Uterus (tissue), 4 donors: ENCODE measurements at places on chromosomes 12 and 14.

DNA sequence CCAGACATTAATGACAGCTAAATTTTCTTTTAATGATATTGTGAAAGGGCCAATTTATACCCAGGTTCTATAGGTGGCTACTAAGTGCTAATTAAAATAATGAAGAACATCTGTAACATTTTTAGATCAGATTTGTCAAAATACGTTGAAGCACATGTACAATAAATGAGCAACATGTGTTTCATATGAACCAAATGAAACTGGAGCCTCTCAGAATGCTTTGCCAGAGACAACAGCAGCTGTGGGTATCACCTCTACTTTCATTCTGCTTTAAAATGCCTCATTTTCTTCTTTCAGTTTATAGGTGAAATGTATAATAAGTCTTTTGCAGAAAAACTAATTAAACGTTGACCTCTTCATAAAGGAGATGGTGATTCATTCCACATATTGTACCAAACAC, 26.1 kb upstream of the MYF6 start:
- no peak for DNase-seq

- DNase-seq, result peak; percentile 71
Observed at GRCh38 chr12:14948672-14949071, 10.3 kb upstream of the ERP27 start.

GRCh38 chr12:12724421-12725085, 7.4 kb downstream of the CDKN1B start:
- no peak for DNase-seq

GRCh38 chr14:104993306-104993705, 7.7 kb downstream of the CLBA1 start:
- DNase-seq, result no peak

DNA sequence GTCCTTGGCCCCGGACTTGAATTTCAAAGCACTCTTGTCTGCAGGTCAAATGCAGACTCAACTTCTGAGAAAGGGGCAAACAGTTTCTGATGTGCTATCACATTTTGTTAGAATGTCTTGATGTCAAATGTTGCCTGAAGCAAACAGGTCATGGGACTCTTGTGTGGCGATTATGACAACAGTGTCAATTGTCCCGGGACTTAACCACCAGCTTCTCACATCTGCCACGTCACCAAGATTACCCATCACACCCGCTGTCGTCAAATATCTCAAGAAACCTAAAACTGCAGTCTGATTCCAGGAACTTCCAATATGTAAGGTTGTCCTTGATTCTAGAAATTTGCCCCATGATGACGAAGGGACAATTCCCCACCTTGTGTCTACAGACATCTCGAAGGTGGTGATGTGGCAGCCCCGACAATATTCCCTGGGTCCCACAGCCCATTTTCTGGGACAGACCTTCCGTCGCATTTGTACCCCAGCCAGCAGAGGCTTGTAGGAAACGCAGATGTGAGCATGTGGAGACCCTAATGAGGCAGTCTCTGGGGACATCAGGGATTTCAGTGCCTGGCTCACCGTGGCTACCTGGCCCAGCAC, 21.3 kb downstream of the LRTM2 start:
- DNase-seq, result no peak

- no peak for DNase-seq
Observed at GRCh38 chr14:33505963-33506329, 444.9 kb downstream of the EGLN3 start.

DNA sequence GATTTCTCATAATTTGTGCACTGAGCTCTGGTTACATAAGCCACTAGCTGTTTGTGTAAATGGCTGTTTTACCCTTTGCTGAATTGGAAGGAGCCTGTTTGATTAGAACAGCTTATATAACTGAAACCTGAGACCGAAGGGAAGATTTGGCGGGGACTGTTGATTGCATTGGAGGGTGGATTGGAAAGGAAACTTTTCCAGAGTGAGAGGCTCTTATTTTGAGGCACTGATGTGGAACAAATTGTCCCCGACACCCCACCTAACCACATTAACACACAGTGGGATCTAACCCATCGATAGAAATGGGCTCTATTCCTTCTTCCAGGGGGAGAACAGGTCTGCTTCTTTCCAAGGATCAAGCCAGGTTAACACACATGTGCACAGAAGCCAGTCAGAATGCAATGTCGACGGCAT, 51.7 kb downstream of the TMEM30B start:
- no peak for DNase-seq

GRCh38 chr12:80979816-80980215, 42.1 kb upstream of the LIN7A start:
- no peak for DNase-seq

DNA sequence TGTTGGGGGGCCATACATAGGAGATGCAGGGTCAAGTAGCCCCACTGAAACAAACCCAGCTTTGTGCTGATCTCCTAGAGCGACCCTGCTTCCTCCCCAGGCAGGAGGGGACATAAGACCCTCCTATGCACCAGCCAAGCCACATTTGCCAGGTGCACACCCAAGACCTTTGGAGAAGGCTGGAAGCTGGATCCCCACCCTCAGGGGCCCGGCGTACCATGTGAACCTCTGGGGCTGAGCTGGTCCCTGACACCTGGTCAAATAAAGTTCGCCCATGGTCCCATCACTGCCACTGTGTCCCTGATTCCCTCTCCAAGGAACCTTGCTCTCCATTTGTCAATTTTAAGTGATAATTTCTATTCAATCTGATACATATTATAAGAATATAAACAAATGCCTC, 162.1 kb upstream of the VASH1 start:
- no peak for DNase-seq

DNA sequence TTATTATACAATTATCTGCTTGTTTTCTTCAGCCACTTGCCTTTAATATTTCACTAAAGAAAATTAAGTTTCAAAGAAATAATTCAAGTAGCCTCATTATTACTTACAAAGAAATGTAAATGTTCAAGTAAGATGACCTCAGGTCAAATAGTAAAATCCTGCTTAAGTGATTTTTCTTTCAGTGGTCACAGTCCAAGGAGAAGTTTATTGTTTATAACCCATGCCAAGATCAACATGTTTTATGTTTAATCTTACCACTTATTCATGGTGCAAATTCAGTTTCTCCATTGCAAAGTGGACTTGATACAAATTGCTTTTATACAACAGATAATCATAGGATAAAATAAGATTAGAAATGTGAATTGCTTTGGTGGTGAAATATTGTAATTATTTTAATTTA, 370.2 kb upstream of the FLRT2 start:
- DNase-seq, result no peak

GRCh38 chr12:879641-880040, 69.9 kb downstream of the RAD52 start:
- no peak for DNase-seq

GRCh38 chr12:57657744-57658143, 24.7 kb upstream of the B4GALNT1 start:
- DNase-seq, result no peak

DNA sequence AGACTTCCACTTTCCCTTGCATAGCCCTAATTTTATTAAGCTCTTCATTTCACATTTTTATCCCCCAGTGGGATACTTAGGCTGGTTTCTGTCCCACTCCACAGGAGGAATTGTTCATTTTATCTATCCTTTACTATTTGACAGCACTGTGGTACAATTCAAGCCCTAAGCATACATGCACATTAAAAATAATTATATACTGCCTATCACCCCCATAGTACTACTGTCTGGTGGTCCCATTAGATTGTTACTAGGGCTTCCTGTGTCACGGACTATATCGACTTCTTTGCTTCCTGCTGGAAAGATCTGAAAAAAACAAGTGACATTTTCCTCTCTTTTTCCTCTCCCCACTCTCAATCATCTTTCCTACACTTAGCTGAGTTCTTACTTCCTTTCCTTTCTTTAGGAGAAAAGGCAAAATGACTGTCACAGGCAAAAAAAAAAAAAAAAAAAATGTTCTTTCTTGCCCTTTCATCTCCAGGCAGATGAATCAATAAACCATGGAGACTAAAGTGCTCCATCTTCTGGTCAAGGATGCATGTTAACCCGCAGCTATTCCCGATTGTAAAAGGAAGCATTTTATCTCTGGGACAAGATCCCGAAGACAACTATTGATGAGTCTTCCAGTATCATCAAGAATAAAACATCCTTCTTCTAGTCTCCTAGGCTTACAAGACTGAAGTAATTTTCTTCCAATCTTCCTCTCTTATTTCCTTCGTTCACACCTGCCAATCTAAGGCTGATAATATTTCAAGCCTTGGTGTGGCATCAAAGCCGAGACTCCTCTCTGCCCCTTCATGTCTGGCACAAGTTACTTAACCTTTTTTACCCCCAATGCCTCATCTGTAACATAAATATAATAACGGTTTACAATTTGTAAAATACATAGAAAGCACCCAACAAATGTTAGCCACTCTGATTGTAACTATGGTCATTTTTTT, 94.4 kb upstream of the PLEKHG7 start:
- DNase-seq, result no peak

GRCh38 chr12:30691122-30691879, 4.4 kb downstream of the IPO8 start:
- DNase-seq, result no peak

- DNase-seq, result no peak
Observed at GRCh38 chr12:33253178-33253577, 186.4 kb downstream of the SYT10 start.

- no peak for DNase-seq
Observed at GRCh38 chr14:104341532-104342434, 203.4 kb downstream of the KIF26A start.

GRCh38 chr14:94539181-94539580, 22.1 kb upstream of the SERPINA4 start:
- DNase-seq, result peak; percentile 2

DNA sequence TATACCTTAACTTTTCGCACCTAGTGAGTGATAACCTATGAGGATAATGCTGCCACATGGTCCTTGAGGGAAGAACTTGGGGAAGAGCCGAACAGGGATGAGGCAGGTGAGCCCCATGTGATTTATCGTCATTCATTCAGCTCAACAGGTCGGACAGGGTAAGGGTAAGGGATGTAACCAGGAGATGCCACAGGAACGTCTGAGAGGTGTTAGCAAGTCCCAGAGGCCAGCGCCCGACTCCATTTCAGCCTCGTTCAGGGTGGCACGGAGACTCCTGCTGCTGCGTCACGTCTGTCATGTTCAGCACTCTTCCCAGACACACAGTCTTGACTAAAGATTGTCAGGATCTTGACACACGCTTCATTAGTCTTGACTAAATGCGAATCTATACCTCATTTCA, 23.4 kb upstream of the TIGAR start:
- DNase-seq, result no peak

DNA sequence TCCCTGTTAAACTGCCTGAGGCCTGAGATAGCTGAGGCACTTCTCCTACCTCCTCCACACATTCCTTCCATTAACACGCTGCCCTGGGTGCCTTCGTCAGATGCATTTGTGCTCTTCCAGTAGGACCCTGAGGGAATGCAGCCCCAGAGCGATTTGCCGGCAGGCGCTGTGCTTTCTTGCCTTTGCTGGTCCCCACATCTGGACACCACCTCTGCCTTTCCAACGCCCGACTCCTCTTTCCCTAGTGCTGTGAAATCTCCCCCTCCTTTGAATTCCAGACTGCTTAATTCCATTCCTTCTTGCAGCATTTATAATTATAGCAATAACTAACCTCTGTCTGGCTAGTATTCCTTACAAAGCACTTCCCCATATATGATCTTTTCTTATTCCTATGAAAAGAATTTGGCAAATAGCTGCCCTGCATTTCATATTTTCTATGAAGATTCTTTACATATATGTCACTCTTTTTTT, 88.4 kb downstream of the C12orf75 start:
- no peak for DNase-seq

- DNase-seq, result no peak
Observed at GRCh38 chr12:124595444-124595843, 28.0 kb upstream of the NCOR2 start.

DNA sequence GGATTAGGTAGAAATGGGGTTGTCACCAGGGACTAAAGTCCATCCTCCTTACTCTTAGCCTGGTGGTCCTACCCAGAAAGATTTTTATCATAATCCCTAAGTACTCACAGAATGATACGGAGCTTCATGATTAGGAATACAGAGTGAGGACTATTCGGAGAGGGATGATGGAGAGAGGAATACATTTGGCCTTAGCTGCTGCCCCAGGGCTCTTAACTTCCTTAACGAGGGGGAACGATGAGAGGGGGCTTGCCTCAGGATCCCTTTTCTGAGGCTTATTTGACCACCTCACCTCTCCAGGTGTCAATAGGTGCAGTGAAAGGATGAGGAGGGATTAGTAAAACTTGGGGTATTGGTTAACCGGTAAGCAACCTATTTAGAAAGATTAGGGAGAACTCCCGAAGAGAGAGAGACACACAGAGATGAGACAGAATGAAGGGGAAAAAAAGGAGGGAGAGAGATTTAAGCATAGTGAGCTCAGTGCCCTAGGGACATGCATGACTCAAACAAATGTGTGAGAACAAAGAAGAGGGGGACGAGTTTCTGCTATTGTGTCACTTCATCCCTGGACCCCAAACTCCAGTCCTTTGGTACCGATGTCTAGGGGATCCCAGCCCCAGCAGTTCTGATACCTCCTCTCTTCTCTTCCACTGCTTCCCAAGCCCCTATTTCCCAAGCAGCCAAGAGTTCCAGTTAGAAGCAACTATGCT, 1.1 kb downstream of the NFE2 start:
- no peak for DNase-seq

- DNase-seq, result no peak
Observed at GRCh38 chr14:54929556-54929955, 26.9 kb upstream of the GCH1 start.

- DNase-seq, result no peak
Observed at GRCh38 chr12:130401703-130402102, 64.0 kb downstream of the PIWIL1 start.

DNA sequence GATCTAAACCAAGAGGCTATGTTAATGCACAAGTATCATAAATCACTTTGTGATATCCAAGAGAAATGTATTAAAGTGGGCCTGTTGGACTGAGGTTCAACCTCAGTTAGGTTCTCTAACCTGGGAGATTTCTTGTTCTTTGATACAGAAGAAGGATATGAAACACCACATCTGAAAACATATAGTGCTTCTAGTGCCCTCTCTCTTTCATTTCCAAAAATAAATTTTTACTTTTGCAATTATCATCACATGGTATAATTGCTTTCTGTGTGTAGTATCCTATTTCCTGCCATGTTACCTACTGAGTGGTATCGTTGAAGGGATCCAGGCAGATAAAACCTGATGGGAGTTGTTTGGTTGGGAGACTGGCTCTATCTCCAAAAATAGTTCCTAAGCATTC, 264.9 kb downstream of the CCER1 start:
- DNase-seq, result no peak

- no peak for DNase-seq
Observed at GRCh38 chr14:90830931-90831701, 14.9 kb upstream of the TTC7B start.
